T-helper 1 cell treated with Interleukin-12 subunit alpha and Interleukin-12 subunit beta and Interleukin-4 antibody, amounts not matched to agents 30 ng/mL and 1 ng/mL, for 36 hours (primary cell): ENCODE measurements at places on chromosomes 13 and 19. TPM values are rescaled to one million over a fixed set of nuclear protein-coding genes. Genes with fewer than 3 reads are reported as not detected.

The PLK5 gene
- not detected in 2 replicates for total RNA-seq

The ZNF121 gene
- total RNA-seq, result 46.7 and 47.9 TPM in 2 replicates

The WTIP gene
- total RNA-seq, result 0.27 and 0.37 TPM in 2 replicates

The SLC5A5 gene
- 1.6 and 2.2 TPM in 2 replicates for total RNA-seq

The ETV2 gene
- total RNA-seq, result 0.59 TPM in 1 of 2 replicates, not detected in the other

The CASP14 gene
- total RNA-seq, result not detected in 2 replicates

The ZNF433 gene
- 0.29 and 0.46 TPM in 2 replicates for total RNA-seq

The SEMA6B gene
- total RNA-seq, result not detected in 2 replicates

The PRTN3 gene
- not detected in 2 replicates for total RNA-seq

The TTC9B gene
- total RNA-seq, result not detected in 2 replicates
